ENCODE measurements at places on chromosomes 2 and 18.

DNA sequence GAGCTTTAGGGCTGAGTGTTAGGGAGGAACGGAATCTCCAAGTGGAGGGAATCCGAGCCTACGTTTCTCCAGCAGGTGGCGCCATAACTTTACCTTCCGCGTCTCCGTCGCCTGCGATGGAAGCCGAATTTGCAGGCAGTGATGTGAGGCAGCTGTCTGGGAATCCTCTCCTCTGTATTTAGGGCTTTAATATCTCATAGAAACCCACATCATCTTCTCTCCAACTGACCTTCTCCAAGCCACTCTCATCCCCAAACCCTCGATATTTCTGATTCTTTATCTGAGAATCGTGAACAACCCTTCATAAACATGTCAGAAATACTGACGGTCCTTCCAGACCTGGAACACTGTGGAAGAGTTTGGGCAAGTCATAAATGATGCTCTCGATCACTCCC is 27.5 kb downstream of the SIX2 start:
- peak; percentile 87 for DNase-seq

DNA sequence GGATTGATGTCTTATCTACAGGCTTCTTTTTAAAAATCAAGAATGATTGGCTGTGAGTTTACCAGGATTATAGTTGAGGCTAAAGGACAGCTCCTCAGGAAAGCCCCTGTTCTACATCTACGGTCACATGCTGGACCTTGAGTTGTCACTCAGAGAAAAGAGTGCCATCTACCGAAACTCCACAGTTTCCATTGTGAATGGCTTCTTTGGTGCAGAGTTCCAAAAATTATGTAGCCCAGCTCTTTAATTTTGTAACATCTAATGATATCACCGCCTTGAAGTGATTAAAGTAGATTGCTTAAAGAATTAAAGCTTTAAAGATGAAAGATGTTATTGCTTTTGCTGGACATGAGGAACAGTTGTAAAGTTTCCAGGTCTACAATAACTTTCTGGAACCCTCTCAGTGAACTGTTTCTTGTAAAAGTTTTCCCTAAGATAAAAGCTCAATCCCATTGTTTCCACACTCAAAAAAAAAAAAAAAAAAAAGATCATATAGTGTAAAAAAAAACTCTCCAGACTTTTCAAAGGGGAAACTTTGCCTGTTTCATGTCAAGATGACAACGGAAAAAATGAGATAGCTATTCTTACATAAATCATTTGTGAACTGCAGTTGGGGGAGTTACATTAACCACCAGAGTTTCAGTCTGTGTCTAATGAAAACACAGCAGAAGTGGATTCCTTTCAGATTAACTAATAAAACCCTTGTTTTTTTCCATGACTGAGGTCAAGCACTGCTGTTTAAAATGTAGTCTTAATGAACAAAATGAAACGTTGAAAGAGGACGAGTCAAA is 4.3 kb downstream of the COL3A1 start:
- DNase-seq, result peak; percentile 29

GRCh38 chr2:17894556-17894955 is 16.1 kb downstream of the KCNS3 start:
- DNase-seq, result no peak

- DNase-seq, result peak; percentile 91
These were observed 83.0 kb downstream of the NPAS2 start for GRCh38 chr2:100902817-100903405.

DNA sequence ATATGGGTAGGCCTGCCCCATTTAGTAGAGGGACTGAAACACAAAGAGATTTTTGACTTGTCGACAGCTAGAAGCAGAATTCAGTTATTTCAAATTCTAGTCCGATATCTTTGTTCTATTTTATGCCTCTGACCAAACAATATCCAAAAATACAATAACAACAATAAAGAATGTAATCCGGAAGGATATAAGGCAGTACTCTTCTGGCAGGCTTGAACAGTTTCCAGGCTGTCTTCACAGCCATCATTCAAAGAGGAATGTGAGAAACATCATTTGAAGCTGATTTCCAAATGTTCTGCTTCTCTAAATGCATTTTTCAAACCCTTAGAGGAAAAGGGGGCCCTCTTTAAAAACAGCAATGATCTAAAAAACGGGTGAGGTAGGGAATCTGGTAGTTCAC is 36.7 kb upstream of the SPTBN1 start:
- DNase-seq, result no peak

DNA sequence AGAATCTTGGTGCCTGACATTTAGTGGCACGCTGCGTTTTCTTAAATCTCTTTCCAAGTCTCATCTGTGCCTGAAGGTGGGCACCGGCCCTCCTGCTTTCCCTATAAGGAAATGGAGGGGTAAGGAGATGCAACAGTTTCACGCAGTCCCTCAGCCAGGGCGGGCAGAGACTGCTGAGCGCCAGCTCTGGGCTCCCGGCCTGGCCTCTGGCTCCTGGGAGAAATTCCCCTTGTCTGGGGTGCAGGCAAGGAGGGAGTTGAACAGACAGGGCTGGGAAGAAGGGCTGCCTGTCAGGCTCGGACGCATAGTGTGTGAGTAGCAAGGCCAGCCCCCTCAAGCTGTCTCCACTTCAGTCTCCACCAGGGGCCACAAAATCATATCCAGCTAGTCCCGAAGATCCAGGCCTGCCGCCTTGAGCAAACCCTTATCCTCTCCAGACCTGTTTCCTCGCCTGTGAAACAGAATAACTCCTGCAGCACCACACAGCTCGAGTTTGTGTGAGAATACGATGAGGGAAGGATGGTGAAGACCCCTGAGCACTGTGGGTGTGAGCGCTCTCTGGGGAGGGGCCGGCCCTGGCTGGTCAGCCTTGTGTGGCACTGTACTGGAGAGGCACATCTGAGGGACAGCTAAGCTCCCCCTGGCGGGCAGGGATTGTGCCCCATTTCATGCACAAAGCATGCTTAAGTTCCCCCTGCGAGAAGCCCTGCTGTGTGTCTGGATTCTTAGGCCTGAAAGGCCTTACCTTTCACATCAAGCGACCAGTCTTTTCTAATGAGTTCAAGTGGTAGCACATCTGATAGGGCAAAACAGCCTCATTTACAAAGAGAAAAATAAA is 33.8 kb downstream of the SDC1 start:
- DNase-seq, result peak; percentile 41

- no peak for DNase-seq
These were observed 16.0 kb downstream of the ACTR3 start for GRCh38 chr2:113905886-113906285.
